ENCODE measurements at places on chromosomes 1 and 21.
A peak's percentile ranks its signal among the peaks of the same experiment; 100 is the strongest.

DNA sequence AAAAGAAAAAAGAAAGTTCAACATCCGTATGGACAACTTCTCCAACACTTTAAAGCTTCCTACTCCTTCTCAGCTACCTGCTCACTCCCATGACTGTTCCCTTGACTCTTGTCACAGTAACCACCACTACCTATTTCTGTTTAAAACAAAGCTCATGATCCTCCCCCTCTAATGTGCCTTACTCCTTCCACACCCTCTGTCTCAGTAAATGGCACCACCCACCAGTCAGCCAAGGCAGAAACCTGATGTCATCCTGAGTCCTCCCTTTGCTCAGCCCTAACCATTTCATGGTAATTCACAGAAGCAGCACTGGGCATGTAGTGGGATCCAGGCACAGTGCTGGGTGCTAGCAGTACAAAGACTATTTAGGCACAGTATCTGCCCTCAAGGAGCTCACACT is 63.0 kb upstream of the PPM1J start:
- DNase-seq, result no peak

DNA sequence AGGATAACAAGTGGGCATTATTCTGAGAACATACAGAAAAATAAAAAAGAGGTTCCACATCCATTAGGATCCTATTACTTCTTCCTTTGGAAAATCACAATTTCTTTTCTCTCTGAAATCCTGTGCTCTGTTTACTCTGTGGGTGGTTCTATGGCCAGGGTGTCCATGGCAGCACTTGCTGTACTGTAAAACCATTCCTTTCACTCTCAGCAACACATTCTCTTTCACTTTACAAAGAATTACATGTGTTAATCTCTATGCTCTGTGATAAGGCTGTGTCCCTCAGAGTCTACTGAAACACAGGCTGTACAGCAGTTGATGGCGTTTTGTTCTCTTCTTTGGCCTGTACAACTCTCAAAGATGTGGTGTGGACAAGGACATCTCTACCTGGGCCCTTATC is 524.1 kb downstream of the PTBP2 start:
- no peak for DNase-seq

- DNase-seq, result no peak
Observed at GRCh38 chr1:244330318-244330625, 121.4 kb downstream of the ADSS2 start.

GRCh38 chr21:29888437-29888836 is 51.4 kb downstream of the GRIK1 start:
- DNase-seq, result no peak

DNA sequence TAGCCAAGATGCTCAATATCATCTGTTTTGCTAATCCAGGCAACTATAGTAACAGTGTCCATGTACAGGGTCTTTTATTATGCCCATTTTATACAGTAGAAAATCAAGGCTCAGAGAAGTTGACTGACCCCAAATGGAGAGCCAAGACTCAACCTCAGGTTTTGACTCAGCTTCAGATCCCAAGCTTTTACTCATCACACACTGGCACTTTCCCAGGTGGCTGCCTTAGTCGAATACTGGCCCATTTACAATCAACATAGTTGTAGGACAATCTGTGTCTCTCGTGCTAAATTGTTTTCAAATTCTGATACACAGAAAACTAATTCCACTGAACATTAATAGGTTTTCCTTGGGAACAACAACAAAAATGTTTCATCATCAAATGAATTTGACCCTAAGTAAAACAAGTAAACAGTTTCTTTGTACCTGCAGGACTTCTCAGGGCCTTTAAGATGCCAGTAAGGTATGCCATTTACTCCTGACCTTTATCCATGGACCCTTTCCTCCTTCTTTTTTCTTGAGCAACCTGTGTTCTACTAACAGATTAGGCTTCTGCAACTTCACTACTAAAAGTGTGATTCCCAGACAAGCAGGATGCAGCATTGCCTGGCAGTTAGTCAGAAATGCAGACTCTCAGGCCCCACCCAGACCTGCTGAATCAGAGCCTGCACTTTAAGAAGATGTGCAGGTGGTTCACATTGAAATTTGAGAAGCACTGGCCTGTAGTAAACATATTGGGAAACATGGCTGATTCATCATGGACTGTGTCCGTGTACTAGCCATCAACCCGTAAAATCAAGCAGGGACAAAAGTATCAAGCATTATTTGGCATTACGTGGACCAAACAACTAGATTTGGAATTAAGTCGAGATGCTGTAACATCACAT is 128.8 kb downstream of the RRAGC start:
- no peak for DNase-seq

DNA sequence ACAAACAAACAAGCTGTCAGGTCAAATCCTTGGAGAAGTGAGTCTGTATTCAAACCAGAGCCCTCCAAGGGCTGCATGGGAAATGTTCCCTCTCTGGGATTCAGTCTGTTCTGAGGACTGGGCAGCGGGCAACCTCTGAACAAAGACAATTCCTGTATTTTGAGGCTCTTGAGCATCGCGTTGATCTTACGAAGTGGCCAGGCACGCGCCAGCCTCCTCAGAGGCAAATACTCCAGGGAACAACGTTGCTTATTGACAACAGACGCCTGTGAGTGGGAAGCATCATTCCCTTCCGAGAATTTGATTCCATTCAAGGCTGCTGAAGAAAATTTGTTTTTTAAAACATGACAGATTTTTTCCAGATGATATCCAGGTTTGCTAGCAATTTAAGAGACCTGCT is 20.0 kb upstream of the TACSTD2 start:
- DNase-seq, result no peak

DNA sequence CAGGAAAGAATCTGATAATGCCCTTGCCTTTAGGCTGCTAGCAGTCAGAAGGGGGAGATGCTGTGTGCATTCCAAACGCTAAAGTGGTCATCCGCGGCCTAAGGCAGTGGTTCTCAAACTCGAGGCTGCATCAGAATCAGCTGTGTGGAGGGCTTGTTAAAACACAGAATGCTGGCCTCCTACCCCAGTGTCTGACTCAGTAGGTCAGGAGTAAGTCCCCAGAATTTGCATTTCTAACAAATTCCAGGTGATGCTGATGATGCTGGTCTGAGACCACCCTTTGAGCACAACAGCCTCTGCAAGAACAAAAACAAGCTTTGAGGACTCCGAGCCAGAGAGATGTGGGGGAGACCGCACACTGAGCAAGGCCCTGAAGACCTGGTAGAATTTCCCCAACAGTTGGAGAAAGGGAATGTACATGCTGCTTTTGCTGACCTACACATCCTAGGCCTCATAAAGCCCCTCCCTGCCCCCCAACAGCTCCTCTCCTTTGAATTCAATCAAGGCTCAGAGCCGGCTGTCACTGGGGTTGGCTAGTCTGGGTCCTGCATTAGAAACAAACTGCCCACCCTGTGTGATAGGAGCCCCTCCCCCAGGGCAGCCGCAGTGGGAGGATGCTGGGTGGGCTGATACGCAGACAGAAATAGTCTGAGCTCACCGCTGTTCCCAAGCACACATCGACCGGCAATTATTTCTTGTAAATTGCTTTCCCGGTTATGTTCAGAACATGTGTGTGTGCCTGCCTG is 27.1 kb downstream of the SHISAL2A start:
- no peak for DNase-seq

GRCh38 chr1:88763649-88764406 is 79.8 kb downstream of the PKN2 start:
- DNase-seq, result no peak

DNA sequence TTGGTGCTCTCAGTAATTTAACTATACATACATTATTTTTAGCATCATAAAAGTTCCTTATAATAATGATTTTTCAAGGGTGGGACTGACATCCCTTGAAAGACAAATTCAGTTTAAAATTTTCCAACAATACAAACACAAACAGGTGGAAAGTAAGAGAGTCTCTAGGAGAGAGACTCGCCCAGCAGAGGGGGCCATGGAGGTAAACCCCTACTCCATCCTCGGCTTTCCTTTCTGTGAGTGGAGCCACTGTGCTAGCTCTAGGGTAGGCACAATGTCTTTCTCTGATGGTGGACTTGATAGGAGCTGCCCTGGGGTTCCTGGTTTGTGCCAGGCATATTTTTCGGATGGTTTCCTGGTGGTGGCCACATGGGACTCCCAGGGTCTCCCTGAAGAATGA is 8.3 kb downstream of the CSMD2 start:
- no peak for DNase-seq

- peak; percentile 59 for DNase-seq
Observed at GRCh38 chr1:154328318-154329151, 3.2 kb downstream of the ATP8B2 start.

DNA sequence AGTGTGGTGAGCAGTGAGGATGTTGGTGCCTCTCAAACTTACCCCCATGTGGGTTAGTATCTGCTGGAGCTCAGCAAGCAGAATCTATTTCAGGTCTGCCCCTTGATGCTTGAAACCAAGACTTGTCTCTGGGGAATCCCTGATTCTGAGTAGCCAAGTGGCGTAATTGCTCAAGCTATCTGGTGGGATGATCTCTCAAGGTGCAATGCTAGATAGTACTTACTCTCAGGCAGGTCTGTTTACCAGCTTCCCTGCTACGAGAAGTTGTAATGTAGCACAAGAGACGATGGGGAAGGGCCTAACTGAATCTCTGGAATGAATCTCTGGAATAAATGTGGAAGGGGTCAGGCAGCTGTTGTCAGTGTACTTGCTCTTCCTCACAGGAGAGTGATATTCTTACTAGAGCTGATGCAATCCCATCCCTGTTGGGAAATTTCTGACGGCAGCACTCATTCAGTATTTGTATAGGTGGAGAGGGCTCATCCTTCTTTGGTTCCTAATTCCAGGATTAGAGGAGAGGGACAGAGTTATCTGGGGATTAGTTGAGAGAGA is 65.4 kb downstream of the MACF1 start:
- no peak for DNase-seq

DNA sequence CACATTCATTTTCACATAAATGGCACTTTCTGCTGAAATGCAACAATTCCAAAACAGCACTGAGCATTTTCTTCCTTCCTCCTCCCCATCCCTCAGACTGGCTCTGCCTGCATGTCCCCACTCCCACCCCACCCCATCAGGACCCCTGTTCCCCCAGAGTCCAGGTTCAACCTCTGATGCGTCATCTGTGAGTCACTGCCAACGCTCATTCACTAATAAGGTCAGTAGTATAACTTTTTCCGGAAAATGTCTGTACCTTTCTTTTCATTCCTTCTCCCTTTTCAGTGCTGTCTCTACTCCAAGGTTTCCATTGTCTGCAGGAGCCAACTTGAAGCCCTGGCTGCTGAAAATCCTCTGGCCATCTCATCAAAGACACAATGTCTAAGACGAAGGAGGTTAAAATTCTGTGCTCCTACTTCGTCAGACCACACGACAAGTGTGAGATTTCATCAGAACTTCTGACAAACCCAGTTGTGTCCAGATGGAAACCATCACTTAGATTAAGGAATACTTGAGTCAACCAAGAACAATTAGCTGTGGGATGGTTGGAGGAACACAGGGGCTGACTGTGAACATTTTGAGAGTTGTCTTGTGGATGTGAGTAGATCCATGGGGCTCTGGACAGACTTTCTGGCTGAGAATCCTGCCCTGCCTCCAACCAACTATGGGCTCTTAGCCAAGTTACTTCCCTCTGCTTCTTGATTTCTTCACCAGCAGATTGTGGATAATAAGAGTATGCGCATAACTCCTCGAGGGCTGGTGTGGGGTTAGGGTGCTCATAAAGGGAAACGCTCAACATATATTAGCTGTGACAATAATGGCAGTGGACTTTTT is 35.6 kb upstream of the UTS2 start:
- no peak for DNase-seq

DNA sequence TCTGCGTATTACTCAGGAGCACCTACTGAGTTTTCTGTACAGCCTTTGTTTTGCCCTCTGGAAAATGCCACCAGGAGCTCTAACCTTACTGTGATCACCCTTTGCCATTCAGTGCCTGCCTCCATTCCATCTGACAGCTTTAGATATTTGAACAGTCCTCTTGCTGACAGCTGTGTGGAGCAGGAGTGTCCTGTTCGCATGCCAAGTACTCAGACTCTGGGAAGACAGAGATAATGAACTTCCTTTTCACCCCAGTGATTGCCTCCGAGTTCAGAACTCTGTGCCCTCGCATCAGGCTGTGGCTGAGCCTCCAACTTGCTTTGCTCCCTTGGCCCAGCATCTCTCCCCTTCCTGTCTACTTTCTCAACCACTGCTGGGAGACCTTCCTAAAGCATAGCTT is 74.0 kb downstream of the CACNA1E start:
- no peak for DNase-seq

- no peak for DNase-seq
Observed at GRCh38 chr1:186244825-186245224, 130.2 kb downstream of the TPR start.

DNA sequence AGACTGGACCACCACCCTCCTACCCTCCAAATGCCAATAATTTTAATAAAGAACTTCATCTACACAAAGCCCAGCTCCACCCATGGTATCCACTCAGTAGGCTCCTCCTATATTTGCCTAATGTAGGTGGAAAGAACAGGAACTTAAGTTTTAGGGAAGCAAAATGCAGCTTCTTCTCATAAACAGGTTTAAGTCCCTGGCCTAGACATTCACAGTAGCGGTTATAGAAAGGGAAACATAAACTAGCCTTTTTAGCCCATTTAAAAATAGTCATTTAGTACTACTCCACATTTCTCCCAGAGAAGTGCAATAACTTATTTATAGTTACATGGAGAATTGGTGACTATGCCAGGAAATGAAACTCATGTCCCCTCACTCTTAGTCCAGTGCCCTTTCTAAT is 56.6 kb upstream of the CPLANE2 start:
- DNase-seq, result no peak

GRCh38 chr1:211648336-211648735 is 27.1 kb downstream of the NEK2 start:
- DNase-seq, result no peak

GRCh38 chr1:248873993-248874533 is 15.2 kb upstream of the ZNF692 start:
- peak; percentile 55 for DNase-seq

GRCh38 chr1:192491804-192492554 is 83.6 kb upstream of the RGS1 start:
- DNase-seq, result no peak

GRCh38 chr1:156508205-156508954 is 7.8 kb upstream of the MEF2D start:
- DNase-seq, result no peak

DNA sequence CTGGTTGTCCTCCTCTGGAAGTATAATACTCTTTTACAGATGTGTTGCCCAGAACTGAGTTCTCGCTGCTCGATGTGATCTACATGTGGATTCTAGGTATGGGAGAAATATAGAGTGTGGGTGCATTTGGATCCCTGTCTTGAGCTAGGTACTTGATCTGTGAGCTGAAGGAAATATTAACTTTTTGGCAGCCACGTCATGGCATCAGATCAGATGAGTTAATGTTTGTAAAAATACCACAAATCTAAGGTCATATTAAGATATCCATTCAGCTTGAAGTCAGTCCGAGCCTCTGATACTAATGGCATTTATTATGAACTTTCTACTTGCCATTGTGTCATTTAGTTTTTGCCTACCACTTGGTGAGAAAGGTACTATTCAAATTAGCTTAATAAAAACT is 24.6 kb downstream of the MAPKAPK2 start:
- no peak for DNase-seq

- no peak for DNase-seq
Observed at GRCh38 chr1:229943988-229944743, 122.9 kb upstream of the GALNT2 start.

Data from activated naive CD4-positive, alpha-beta T cell (primary cell).